ENCODE measurements at places on chromosomes 12 and 14.

DNA sequence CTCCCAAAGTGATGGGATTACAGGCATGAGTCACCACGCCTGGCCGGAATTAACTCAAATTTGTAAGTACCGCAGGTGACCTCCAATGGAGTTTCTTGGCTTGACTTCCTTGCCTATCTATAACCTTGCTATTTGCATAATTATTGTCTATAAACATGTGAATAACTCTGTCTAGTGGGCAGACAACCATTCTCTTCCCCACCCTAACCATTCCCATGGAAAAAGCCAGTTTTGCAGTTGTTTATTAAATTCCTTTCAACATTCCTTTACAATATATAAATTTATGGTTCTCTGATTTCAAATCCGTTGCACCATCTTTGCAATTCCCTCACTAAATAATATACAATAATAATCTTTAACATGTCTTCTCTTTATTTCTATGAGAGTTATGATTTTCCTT is 61.0 kb upstream of the ZDHHC17 start:
- no peak for DNase-seq

GRCh38 chr12:89215196-89215595 is 137.1 kb downstream of the DUSP6 start:
- no peak for DNase-seq

- no peak for DNase-seq
These were observed 4.5 kb downstream of the GRIN2B start for GRCh38 chr12:13976880-13977279.

DNA sequence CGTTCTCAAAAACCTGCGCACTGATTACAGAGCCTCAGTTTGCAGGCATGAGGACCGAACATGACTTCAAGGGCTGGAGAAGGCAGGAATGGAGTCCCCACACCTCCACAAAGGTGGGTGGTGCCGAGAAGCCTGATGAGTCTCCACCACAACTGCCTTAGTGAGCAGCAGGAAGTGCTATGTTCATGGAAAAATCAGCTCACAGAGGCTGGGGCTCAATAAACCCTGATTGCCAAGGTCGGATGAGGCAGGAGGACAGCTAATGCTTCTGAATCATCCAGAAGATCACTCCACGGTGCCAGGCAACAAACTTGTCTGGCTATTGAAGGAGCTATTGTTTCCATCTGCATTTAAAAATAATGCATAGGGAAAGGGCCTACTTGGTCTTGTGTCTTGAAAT is 31.1 kb downstream of the APPL2 start:
- DNase-seq: no peak

DNA sequence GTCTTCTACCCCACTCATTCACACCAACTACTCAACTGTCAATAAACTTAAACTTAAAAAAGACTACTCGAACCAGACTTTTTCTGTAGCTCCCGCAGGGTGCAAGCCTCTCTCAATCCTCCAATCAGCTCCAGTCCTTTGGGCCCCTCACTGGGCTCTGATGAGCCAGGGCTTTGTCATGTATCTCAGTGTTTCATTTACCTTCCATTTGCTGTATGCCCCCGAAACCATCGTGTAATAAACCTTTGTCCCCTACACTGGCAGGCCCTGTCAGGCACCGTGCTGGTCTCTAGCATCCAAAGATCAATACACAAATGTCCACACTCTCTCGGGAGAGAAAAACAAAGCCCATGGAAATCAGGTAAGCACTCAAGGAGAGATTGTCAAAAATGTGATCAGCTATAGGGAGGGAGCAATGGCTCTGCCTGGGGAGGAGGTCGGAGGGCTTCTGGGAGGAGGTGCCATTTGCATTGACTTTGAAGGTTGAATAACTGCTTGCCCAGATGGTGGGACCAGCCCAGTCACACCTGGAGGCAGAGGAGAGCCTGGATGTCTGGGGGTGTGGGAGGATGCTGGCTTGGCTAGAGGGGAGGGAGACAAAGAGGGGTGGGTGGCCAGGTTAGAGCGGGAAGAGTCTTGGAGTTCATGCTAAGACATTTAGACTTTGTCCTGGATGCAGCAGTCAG is 42.1 kb upstream of the DICER1 start:
- no peak for DNase-seq

DNA sequence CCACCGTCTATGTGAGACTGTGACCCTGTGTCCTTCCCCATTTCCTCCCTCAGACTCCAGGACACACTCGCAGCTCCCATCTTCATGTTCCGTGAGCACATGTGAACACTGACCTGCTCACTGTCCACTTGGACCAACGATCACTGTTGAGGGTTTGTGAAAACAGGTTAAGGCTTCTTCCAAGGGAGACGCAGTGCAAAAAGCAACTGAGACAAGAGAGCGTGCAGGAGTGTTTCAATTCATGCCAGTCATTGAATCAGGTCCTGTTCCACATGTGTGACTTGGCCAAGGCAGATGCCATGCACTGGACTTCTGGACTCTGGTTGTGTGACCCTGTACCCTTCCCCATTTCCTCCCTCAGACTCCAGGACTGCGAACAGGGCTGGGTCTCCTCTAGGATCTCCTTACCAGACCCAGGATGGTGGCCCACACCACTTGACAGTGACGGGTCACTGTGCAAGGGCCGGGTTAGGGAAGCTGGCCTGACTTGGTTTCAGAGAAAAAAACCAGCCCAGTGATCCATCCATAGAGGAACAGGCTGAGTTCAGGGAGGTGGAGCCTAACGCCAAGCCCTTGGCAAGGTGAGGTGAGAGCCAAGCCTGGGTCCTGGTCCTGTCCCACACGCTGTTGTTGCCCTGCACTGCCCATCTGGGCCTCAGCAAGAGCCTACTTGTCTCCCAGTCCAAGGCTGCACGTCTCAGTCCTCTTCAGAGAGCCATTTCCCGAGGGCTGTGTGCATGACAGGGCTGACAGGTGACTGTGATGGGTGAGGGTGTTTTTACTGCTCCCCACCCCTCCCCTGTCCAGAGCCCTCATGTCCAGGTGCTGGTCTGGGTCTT is 5.7 kb upstream of the KRT5 start:
- no peak for DNase-seq

DNA sequence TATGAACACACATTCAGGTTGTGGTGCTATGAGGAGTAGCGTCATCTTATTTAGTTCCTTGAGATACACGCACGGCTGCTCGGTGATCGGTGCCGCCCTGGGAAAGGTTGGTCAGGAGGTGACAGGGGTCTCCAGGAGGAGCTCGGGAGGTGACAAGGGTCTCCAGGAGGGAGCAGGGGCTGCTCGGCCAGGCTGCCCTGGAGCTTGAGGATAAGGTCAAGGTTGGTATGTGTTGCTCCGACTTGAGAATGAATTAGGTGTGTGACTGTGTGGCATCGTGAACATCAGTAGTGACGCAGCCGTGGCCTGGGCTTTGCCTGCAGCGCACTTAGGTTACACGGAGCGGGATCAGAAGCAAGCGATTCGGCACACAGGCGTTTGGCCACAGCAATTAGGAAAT is 36.2 kb downstream of the CCDC92 start:
- no peak for DNase-seq

DNA sequence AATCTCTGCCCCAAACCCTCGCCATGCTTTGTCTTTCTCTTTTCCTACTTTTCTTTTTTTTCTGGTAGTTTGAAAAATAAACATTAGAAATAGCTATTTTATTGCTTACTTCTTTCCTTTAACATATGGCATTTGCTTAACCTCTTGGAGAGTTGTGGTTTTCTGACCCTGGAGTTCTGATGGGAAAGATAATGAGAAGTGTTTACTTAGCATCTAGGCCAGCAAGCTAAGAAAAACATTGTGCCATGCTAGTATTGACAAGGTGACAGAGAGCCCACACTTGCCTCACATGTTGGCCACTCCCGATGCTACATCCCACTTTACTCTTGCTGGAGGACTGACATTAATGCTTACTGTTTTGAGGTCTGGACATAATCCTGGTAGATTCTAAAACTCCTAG is 886.2 kb downstream of the DIO2 start:
- DNase-seq: peak; percentile 69

GRCh38 chr12:2980630-2981029 is 21.4 kb downstream of the TEAD4 start:
- DNase-seq: no peak

GRCh38 chr14:76644855-76645518 is 116.3 kb upstream of the VASH1 start:
- no peak for DNase-seq

- DNase-seq: no peak
These were observed 142.0 kb upstream of the FSCB start for GRCh38 chr14:44649061-44649460.

DNA sequence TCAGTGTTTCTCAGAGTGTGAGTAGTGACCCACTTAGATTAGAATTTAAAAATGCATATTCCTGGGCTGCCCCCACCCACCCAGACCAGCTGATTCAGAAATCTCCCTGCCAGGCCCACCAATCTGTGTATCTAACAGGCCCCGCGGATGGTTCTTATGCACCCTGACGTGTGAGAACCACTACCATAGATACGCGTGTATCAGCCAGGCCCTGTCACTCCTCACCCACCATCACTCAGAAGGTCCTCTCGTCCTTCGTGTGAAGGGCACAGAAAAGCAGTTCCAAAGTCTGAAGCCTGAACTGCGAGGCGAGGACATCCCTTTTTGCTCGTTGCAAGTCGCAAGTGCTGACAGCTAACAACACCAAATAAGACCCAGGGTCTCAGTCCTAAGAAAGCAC is 72.4 kb downstream of the IFT43 start:
- no peak for DNase-seq

DNA sequence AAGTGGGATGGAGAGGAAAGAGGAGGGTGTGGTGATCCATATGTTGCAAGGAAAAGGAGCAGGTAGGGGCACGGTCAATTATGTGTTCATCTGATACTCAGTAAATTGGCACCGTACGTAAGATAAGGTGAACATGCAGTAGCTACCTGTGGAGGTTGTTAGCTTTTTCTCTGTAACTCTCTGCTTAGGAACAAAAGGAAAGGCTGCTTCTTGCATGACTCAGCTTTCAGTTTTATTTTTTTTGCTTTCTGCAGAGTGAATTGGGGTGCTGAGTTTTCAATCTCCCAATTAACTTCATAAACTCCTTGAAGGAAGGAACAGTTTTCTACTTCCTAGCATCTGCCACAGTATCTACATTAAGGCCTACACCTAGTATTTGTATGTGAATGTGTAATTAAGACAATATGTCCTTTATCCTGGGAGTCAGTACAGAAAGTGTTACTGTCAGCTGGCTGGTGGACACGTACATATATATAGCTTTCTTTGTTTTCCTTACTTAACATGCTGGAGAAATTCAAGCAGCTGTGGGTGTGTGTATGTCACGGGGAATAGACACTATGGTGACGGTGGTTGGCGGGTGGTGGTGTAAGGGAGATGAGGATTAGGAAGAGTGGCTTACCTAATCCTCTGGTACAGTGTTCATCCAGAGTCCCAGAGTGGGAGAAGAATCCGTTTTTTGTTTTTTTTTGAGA is 40.1 kb upstream of the WNK1 start:
- no peak for DNase-seq

All from NCI-H510A (cell line).